ENCODE measurements at places on chromosomes 2 and 18.

- no peak for DNase-seq
These were observed 285.0 kb downstream of the GULP1 start for GRCh38 chr2:188576651-188577050.

DNA sequence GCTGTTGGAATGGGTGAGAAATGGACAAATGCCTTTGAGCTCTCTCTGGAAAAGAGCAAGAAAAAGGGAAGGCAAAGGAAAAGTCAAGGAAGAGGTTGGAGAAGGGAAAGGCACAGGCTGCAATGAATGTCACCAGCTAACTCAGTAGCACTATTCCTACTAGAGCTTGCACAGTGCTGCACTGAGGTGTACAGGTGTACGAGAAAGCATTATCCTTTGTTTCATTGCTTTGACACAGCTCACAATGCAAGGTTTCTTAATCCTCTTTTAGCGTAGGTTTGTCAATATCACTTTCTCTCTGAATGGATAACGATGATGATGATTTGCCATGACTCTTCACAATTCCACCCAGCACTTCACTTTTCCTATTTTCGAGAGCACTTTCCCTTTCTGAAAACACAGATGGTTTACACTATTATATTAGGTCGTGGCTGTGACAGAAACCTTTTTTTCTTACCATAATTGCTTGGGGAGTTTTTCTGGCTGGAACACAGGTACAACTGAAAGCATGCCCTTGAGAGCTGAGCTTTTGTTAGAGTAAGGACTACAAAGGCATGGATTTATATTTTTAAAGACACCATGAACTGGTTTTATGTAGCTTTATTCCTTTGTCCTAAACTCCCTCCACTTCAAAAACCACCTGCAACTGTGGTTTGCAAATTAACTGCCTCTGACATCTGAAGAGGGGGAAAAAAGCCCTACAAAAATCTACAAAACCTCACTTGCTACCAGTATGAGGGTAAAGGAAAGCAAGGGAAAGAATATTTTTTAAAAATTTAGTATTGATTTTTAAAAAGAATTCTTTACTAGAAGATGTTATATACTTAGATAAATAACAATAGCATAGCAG, 265.5 kb downstream of the TGIF1 start:
- no peak for DNase-seq

DNA sequence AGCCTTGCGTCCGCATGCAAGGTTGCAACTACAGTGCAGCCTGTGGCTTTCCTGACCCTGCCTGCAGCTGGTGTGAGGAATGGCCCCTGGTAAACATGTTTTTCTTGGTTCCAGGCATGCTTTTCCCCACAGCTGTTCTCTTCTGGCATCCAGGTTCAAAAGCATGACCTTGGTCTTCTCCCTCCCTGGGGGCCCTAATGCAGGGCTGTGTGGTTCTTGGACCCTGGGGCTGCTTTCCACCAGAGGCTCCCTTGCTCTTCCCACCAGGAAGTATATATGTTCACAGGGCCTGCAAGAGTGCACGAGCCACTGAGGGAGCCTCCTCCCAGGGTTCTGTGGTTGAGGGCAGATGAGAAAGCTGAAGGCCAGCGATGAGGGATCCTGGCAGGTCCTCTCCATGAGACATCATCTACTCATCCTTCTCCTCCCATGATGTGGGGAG, 125.9 kb downstream of the BCL2L11 start:
- DNase-seq: no peak

DNA sequence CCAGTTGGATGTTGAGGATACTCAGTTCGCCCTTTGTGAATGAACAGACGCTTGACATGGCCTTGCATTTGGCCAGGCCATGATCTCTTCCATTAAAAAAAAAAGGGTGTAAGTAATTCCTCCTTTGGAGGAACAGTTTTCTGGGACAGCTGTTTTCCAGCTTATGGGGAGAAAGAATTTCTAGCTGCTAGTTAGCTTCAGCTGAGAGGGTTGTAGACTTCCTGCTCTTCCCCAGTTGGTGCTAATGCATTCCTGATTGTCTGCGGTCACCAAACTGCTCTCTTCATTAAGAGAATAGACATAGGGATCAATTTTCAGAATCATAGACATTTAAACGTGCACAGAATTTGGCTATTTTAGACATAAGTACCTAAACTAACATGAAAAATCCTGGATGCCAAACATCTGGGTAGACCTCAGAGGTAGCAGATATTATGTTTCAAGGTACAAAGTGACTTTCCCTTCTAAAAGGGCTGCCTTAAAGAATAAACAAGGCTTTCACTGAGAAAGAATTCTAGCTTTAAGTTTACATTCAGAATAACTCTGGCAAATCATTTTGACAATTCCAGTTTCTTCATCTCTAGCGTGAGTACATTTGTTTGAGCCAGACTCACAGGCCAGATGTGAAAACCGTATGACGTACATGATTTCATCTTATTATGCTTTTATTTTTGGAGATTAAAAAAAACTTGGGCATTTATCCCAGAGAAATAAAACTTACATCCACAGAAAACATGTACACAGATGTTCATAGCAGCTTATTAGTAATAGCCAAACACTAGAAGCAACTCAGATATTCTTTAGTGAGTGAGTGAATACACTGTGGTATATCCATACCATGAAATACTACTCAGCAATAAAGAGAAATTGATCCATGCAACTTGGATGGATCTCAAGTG, 71.2 kb downstream of the MAIP1 start:
- no peak for DNase-seq

- DNase-seq: no peak
These were observed 20.5 kb downstream of the THAP4 start for GRCh38 chr2:241616168-241617125.

DNA sequence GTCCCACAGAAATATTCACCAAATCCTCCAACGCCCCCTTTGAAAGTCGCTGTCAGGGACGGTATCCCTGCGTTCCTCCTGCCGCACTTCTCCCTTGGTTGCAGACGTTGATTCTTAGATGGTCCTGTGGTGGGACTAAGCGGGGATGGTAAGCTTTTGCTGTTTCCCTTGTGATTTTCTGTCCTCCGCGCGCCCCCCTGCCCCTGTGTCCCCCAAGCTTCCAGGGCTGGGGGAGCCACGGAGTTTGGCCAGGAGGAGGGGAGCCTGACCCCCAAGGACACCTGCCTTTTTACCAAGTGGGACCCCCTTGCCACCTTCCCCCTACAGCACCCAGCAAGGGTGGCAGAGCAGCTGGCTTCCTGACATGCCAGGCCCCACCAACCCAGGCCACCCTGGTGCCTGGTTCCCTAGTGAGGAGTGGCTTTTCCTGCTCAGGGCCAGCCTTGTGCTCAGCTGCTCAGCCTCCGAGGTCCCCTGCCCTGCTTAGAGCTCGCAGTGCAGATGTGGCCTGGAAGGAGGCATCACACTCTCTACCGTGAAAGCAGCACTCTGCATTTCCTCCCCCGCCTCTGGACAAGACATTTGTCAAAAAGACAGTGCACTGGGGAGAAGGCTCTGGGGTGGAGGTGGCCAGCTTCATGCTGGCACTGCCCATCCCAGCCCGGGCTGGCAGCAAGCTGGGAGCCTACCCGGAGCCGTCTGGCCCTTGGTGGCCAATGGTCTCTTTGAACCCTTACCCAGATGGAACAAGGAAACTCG, 49.4 kb downstream of the TWIST2 start:
- DNase-seq: no peak

DNA sequence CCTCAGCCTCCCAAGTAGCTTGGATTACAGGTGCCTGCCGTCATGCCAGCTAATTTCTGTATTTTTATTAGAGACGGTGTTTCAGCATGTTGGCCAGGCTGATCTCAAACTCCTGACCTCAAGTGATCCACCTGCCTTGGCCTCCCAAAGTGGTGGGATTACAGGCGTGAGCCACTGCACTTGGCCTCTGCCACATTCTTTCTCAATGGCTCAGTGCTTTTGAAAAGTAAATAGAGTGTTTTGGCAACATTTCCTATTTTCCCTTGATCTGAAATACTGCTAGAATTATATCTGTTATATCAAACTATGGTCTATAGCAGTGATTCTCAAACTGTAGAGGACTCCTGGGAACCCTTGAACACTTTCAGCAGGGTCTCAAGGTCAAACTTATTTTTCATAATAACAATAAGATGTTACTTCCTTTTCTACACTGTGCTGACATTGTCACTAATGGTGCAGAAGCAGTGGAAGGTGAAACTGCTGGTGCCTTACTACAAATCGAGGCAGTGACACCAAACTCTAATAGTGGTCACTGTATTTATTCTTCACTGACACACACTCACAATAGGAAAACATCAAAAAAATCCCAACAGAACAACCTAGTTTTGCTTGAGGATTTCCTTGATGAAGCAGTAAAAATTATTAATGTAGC, 10.6 kb downstream of the DAW1 start:
- DNase-seq: no peak

DNA sequence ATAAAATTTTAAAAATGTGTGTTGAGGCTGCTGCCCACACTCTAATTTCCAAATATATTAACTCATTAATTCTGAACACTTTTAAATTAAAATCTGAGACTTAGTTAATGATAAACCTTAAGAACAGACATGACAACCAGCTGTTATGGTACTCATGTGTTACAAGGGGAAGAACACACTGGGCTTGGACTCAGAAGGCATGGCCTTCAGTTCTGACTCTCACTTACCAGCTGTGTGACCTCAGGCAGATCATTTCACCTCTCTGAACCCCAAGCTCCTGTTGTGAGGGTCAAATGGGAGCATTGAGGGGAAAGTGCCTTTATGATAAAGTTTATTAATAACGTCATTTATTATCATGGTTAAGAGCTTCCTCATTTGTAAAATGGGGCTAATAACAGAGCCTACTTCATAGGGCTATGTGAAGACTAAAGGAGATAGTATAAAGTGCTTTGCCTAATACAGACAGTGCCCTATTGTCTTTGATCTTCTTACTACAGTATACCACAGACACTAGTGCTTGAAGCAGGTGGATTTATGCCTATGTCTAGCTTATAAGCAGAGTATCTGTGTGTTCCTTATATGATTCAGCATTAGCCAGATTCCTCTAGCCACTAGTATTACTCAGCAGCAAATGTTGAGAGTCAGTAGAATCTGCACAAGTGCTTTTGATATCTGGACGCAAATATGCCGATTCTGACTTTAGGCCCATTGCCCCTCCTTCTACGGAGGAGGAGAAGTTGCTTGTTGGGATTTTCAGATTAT, 99.6 kb downstream of the SGPP2 start:
- no peak for DNase-seq

DNA sequence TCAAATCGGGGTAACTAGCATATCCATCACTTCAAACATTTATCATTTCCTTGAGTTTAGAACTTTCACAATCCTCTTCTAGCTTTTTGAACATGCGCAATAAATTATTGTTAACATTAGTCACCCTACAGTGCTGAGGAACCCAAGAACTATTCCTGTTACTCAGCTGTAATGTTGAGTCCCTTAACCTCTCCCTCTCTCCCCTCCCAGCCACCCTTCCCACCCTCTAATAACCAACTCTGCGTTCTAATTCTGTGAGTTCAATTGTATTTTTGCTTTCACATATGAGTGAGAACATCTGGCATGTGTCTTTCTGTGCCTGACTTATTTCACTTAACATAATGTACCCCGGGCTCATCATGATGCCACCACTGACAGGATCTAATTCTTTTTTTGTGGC, 78.6 kb upstream of the RANBP2 start:
- DNase-seq: no peak

GRCh38 chr2:120701096-120701495, 34.6 kb upstream of the GLI2 start:
- DNase-seq: no peak

GRCh38 chr18:56835331-56835730, 184.2 kb downstream of the WDR7 start:
- no peak for DNase-seq

DNA sequence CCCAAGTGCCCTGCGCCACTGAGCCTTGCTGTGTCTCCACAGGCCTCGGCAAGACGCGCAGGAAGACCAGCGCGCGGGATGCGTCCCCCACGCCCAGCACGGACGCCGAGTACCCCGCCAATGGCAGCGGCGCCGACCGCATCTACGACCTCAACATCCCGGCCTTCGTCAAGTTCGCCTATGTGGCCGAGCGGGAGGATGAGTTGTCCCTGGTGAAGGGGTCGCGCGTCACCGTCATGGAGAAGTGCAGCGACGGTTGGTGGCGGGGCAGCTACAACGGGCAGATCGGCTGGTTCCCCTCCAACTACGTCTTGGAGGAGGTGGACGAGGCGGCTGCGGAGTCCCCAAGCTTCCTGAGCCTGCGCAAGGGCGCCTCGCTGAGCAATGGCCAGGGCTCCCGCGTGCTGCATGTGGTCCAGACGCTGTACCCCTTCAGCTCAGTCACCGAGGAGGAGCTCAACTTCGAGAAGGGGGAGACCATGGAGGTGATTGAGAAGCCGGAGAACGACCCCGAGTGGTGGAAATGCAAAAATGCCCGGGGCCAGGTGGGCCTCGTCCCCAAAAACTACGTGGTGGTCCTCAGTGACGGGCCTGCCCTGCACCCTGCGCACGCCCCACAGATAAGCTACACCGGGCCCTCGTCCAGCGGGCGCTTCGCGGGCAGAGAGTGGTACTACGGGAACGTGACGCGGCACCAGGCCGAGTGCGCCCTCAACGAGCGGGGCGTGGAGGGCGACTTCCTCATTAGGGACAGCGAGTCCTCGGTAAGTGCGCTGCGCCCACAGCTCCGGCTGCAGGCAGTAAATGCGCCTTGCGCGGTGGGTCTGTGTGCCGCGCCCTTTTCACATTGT, 136.8 kb downstream of the NCK2 start:
- DNase-seq: no peak

GRCh38 chr2:9258953-9259399, 52.4 kb downstream of the ASAP2 start:
- no peak for DNase-seq

- no peak for DNase-seq
These were observed 374.7 kb downstream of the LNPK start for GRCh38 chr2:175627405-175627804.

GRCh38 chr18:55014095-55014494, 54.8 kb upstream of the CCDC68 start:
- no peak for DNase-seq

- DNase-seq: no peak
These were observed 10.3 kb upstream of the SCG2 start for GRCh38 chr2:223612501-223612900.

GRCh38 chr2:21668078-21668710, 544.4 kb downstream of the TDRD15 start:
- no peak for DNase-seq

DNA sequence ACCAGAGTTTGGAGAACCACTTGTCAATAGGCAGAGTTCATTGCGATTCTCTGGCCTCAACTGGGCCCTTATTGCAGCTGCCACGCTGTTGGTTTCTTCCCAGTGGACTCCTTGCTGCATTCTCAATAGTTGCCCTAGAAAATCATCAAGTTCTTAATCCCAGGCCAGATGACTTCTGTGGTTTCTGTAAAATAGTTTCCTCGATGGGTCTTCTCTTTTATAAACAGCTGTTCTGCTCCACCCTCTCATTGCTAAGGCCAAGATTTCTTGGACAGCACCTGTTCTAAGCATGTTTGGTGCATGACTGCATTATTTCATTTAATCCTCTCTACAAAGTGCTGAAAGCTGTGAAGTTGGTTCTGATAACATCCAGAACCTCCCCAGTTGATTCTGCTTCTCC, 131.0 kb downstream of the BCL2L11 start:
- DNase-seq: no peak

GRCh38 chr18:8823530-8823929, 118.2 kb downstream of the MTCL1 start:
- no peak for DNase-seq

All from posterior cingulate gyrus (tissue), 11 donors.